Left cardiac atrium (tissue), 4 donors: ENCODE measurements at places on chromosomes 12 and 14. TPM values are rescaled to one million over a fixed set of nuclear protein-coding genes. Genes with fewer than 3 reads are reported as not detected.

LMNTD1 gene
- 0.82 TPM for total RNA-seq

DNA sequence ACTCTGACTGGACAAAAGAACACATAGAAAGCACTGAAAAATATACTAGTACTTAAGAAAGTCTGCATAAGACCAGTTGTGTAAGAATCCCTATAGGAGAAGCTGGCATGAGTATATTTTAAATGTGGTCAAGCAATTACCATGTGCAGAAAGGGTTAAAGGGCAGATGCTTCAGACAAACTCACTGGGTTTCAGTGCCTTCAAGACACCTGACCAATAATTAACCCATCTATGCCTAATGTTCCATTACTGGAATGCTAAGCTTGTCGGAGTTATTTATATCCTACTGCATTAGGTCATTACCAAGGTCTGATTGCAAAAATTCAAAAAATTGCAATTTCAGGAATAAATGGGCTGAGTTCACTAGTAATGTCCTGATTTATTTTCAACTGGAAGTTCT lies 41.3 kb downstream of the HNRNPC start:
- DNase-seq = no peak

- DNase-seq = no peak
These were observed 816.8 kb downstream of the NRXN3 start for GRCh38 chr14:78986989-78987388.

- DNase-seq = no peak
These were observed 51.5 kb downstream of the TMPRSS12 start for GRCh38 chr12:50894241-50894640.
